Left colon (tissue), 2 donors: ENCODE measurements at places on chromosomes 2 and 18.

- DNase-seq, result no peak
Observed at GRCh38 chr2:218128781-218129457, 3.1 kb downstream of the CXCR2 start.

- DNase-seq, result no peak
Observed at GRCh38 chr2:222309361-222309760, 10.6 kb upstream of the PAX3 start.

- no peak for DNase-seq
Observed at GRCh38 chr2:188970211-188970610, 4.0 kb upstream of the COL3A1 start.

DNA sequence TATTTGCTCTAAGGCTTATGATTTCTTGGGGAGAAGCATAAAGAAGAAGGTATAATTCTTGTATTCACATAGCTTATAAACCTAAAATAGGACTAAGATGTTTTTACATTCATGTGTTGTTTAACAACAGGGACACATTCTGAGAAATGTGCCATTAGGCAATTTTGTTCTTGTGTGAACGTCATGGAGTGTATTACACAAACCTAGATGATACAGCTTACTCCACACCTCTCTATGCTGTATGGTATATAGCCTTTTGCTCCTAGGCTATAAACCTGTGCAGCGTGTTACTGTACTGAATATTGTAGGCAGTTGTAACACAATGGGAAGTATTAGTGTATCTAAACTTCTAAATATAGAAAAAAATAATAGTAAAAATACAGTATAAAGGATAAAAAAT, 92.1 kb downstream of the PHLPP1 start:
- no peak for DNase-seq

DNA sequence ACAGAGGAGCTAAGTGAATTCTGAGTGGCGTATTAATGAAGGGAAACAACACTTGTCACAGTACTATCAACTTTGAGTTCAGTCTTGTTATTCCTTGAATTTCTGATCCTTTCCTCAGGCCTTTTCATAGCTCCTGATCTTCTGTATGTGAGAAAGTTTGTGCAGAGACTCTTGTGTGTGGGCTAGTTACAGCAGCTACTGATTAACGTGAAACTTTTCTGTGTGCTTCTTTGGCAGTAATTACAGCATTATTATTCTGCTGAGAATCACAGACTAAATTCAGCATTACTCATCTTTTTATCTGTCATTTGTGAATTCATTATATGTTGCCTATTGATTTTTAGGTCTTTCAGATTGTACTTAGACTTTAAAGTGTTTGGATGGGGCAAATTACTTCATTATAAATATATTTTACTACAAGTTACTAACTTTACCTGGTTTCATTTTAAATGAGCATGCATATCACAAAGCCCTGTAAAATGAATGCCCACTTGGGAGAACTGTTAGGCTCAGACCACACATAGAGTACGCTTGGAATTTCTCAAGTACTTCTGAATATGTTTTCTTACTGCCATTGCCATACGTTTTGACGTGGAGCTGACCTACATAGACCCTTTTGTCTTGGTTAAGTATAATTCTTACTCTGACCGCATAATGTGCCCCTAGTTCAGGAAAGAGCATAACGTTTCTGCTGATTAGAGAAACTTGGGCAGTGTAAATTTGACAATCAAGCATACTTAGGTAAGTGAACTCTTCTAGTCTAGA, 36.2 kb downstream of the CREB1 start:
- no peak for DNase-seq

DNA sequence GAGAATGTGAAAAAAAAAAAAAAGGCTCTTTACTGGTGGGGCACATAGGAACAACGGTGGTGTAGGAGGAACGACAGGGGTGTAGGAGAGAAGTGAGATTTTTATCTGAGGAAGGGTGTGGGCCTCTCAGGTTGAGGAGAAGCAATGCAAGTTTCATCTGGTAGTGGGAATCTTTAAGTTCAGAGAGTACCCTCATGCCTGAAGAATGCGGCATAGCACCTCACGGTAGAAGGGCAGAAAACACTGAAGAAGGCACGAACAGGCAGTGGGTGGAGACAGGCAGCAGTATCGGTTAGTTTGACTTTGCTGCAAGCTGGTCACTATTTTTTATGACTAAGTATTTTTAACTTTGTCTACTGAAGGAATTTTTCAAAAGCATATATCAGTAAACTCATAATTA, 52.2 kb upstream of the TSPYL6 start:
- no peak for DNase-seq

- no peak for DNase-seq
Observed at GRCh38 chr2:112487444-112487961, 5.5 kb downstream of the TTL start.

DNA sequence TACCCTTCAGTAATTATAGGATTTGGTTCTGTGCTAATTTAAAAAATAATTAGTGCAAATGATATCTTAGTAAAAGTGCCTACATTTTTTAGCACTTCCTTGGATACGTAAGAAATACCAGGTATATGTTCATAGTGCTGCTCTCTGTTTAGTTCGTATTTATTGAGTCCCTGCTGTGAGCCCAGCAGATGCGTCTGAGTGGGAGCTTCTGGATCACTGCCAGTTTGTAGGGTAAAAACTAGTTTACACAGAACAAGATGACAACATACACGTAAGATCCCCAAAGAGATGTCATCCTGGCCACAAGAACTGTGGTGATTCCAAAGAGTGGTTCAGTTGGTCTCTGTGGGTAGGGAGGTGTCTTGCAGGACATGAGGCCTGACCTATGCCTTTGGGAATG, 103.2 kb downstream of the CTIF start:
- no peak for DNase-seq

DNA sequence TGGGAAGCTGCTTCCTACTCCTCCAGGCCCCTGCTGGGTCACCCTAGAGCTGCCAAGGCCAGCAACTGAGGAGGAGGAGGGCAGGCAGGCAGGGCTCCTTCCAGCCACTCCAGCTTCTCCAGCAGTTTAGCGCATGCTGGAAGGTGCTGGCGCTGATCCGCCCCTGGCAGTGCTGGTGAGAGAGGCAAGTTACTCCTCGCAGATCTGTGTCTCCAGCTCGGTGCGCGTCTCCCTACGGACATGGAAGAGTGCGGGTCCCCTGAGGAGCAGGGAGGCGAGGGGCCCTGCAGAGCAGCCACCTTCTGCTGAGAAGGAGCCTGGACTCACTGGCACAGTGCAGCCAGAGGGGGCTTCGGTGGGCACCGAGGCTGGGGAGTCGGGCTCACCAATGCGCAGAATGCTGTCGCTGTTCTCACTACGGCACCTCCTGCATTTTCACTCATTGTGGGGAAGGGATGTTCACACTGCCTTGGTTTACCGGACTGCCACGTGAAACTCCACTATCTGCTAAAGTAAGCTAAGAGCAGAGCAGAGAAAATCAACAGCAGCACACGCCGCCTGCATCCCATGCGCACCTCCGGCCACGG, 206.0 kb downstream of the HDAC4 start:
- no peak for DNase-seq

- no peak for DNase-seq
Observed at GRCh38 chr2:128449226-128450061, 130.8 kb upstream of the HS6ST1 start.

DNA sequence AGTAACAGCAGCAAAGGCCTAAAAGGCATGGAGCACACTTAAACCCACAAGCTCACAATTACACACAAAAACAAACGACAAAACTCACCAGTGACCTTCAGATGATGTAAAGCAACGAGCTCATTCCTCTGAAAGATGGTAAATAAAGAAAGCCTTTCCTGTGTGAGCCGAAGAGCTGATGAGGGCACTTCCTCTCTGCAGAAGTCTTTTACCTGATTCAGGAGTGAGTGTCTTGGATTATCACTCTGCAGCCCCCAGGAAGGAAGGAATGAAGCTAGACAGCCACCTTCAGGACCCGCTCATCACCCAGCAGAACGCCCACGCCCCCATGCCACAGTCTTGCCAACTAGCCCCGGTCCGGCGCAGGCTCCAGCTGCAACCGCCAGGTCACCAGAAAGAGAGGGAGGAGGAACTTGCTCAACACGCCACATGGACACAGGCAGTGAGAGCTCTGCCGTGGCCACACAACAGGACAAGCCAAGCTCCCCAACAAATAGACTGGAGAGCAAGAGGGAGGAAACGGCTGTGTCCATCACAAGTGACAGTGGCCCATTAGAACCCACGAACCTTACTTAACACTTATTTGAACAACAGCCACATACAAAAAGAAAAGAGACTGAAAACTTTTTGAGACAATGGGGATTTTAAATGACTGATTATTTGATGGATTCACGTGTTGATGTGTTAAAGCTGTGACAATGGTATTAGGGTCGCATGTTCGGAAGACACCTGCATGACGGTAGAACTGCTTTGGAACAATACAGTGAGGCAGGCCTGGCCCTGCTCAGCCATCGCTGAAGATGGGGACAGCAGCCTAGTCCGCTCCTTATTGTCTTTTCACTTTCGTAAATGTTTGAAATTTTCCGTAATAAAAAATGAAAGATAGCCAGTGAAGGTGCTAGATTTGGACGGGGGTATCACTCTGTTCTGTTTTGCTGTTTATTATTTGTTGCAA, 127.3 kb downstream of the HDAC4 start:
- peak; percentile 18 for DNase-seq

- peak; percentile 82 for DNase-seq
Observed at GRCh38 chr2:43426305-43427031, 169.4 kb downstream of the THADA start.

DNA sequence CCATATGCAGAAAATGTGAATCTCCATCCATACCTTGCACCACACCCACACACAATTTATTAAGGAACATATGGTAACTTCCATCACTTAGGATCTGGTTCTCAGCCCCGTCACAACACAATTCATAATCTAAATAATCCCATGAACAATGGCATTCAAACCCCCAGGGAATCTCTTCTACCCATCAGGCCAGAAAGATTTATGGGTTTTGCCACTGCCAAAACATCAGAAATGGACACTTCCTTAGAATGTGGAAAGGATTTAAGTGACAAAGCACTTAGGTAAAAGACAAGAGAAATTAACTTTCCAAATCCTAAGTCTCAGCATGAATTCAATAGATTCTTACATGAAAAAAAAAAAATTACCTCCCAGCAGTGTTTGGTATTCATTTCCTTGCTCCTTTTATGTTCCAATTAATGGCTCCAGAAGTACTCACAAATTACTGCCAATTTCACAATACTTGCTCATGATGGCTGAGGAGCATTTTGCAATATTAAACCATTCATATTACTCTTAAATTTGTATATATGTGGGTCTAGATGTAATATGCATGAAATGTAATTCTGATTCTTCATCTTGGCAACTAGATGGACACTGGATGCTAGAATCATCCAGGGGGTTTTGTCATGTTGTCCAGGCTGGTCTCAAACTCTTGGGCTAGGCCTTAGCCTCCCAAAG, 56.5 kb upstream of the TMEM247 start:
- no peak for DNase-seq

GRCh38 chr18:75324686-75325257, 102.7 kb downstream of the SMIM21 start:
- DNase-seq, result no peak

- no peak for DNase-seq
Observed at GRCh38 chr2:39241588-39241987, 2.2 kb downstream of the CDKL4 start.

- DNase-seq, result no peak
Observed at GRCh38 chr2:221334481-221335218, 237.5 kb downstream of the EPHA4 start.

DNA sequence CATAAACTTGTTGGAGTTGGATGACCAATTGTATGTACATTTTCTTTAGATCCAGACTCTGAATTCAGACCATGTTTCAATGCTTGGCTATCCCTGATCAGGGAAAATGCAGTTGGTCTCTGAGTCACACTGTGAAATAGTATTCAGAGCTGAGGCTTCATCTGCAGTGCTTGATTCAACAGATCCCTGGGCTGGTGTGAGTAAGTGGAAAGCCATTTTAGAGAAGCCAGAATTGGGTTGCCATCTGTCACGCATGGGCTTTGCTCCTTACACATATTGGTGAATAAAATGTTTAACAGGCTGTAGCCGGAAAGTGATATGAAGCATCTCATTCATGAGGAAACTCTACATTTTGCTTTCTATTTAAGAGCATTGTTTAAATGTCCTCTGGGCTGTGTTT, 50.0 kb upstream of the ACYP2 start:
- no peak for DNase-seq

DNA sequence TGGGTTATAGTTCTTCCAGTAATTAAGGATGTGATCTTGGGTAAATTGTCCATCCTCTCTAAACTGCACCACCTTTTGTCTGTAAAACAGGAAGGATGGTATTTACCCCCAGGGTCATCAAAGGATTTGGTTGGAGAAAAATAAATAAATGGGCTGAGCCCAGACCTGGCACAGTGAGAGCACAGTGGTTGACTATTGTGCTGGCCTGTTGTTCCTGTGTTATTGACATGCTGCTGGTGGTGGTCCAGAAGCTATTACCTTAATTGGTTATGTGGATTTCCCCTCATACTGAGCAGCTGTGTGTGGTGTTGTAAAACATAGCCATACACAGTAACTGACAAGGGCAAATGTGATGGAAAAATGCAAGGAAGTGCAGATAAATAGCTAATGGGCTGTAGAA, 746 bp upstream of the IL37 start:
- DNase-seq, result no peak

DNA sequence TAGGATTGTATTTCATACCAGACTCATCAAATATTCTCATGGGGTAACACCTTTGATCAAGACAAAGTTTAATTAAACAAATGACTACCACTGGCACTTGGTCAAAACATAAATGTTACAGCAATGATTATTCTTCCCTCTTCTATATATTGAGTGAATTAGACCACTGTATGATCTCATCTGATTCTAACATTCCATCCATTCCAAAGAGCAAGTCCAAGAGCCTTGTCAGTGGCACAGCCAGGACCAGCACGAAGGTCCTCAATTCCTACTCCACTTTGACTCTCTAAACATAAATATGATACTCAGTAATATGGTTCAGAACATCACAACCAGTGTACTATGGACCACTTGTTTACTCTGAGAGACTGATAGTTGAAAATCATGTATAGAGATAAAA, 86.4 kb downstream of the AP1S3 start:
- no peak for DNase-seq

DNA sequence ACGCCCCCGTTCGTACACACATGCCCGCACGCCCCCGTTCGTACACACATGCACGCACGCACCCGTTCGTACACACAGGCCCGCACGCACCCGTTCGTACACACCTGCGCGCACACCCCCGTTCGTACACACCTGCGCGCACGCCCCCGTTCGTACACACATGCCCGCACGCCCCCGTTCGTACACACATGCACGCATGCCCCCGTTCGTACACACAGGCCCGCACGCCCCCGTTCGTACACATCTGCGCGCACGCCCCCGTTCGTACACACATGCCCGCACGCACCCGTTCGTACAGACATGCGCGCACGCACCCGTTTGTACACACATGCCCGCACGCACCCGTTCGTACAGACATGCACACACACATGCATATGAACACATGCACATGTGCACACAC, 45.7 kb downstream of the SPP2 start:
- DNase-seq, result no peak
